ENCODE measurements at places on chromosomes 12 and 14. TPM values are rescaled to one million over a fixed set of nuclear protein-coding genes. Genes with fewer than 3 reads are reported as not detected.
A peak's percentile ranks its signal among the peaks of the same experiment; 100 is the strongest.

DNA sequence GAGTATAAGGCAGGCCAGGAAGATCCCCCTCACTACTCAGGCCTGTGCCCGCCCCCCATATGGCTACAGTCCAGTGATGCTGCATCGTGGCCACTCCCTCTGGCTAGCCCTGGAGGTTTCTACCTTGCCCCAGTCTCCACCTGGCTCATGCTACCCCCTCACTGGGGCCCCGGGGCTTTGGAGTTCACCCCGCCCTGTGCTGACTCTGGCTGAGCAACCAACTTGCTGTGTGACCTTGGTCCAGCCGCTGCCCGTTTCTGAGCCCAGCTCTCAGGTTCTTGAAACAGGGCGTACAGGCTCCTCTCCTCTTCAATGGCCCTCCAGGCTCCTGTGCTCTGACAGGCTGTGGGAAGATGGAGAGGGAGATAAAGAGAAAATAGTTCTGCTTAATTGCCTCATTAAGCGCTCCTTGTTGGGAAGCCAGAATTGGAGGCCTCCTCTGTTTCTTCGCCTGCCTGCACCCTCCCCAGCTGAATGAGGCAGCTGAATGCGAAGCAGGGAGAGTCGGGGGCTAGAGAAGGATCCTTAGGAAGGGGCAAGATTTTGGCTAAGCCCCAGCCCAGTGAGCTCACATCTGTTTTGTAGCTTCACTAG is 138.2 kb upstream of the NCOR2 start:
- no peak overlapping the region for H3K27ac ChIP-seq
- peaks cover 3% of the 10 kb centered on the region for H3K4me1 ChIP-seq
- DNase-seq = no peak
- H3K27me3 ChIP-seq = peaks cover 5% of the 10 kb centered on the region
- H3K4me3 ChIP-seq = no peak overlapping the region

DNA sequence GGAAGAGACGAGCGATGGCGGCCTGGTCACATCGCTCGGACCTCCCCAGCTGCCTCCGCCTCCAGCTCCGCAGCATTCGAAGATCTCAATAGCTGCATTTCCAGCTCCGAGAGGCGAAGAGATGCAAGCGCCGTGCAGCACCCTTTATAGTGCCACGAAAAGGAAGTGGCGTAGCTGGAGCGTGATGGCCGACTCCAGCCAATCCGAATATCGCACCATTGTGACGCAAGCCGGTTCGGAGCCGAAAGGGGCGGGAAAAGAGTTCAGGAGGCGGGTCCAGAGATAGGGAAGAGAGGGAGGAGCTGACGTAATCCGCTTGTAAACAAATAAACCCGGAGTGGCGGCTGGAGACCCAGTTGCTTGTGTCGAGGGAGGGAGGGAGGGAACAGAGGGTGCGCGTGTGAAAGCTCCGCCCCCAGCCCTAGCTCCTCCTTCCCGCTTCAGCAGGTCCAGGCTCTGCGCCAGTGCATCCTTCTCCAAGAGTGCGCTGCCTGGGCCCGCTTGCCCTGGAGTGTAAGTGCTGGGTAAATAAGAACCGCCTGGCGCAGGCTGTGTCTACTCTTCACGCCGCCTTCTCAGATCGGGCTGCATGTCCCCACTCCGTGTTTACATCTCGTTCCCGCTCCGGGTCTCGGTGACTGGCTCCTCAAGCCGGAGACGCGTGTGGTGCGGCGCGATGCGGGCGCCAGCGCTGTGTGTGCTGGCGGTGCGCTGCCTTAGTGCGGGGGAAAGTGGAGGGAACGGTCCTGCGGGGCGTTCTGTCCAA is at the start of gene BTG1:
Gene BTG1, minus strand, starts transcription at position 116 of the 766 bp plus-strand sequence. CDS start 311 bp downstream, outside the sequence.
- peaks cover 24% of the 10 kb centered on the region for H3K4me1 ChIP-seq
- H3K4me3 ChIP-seq = peak within 1 kb of the TSS; percentile 90
- DNase-seq = peak; percentile 98
- peak within 1 kb of the TSS; percentile 100 for H3K27ac ChIP-seq
- H3K27me3 ChIP-seq = no peaks in the 10 kb centered on the region

DNA sequence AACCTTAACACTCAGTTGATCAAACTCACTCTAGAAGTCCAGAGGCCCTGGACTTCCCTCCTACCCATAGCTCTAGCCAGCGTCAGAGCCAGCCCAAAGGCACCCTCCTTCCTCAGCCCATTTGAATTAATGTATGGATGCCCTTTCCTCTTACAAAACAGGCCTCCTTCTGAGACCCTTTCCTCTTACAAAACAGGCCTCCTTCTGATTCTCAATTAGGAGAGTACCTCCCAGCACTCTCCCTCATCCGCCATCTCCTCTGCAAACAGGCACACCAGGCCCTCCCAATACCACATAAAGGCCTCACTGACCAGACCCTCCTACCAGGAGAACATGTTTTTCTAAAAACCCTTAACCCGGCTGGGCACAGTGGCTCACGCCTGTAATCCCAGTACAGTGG is 65.7 kb downstream of the MOK start:
- no peak overlapping the region for H3K4me3 ChIP-seq
- H3K27me3 ChIP-seq = no peaks in the 10 kb centered on the region
- no peak overlapping the region for H3K27ac ChIP-seq
- no peaks in the 10 kb centered on the region for H3K36me3 ChIP-seq
- no peak for DNase-seq
- no peaks in the 10 kb centered on the region for H3K4me1 ChIP-seq

Gene PTGER2
- total RNA-seq = 1.1 TPM

Measured in progenitor cell of endocrine pancreas (in vitro differentiated cells).